Stomach (tissue), 19 donors: ENCODE measurements at places on chromosomes 1 and 21. TPM values are rescaled to one million over a fixed set of nuclear protein-coding genes. Genes with fewer than 3 reads are reported as not detected.

- H3K27me3 ChIP-seq = no peaks in the 10 kb centered on the region
- no peak overlapping the region for H3K4me3 ChIP-seq
- peaks cover 31% of the 10 kb centered on the region for H3K4me1 ChIP-seq
- peak overlapping the region; percentile 13 for H3K27ac ChIP-seq
These were observed 98.7 kb upstream of the TMPRSS2 start for GRCh38 chr21:41606706-41607105.

DNA sequence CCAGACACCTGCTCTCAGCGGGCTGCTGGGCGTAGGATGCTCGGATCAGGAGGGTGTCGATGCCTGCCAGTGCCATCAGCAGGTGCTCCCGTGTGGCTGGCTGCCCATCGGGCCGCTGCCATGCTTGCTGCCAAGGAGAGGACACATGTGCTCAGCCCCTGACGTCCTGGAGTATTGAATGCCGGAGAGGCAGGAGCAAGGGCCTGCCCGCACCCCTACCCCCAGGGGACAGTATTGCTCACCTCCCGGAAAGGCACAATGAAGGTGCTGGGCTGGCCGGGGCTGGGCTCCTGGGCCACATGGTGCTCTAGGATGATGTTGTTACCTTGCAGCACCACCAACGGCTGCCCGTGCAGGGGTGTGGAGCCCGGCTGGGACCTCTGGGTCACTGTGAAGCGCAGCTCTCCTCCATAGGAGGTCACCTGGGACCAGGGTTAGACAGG, 61.5 kb downstream of the HSPG2 start:
- H3K4me3 ChIP-seq = no peak overlapping the region
- no peaks in the 10 kb centered on the region for H3K27me3 ChIP-seq
- H3K27ac ChIP-seq = no peak overlapping the region
- DNase-seq = no peak

OR2T27 gene
- not detected for total RNA-seq

DNA sequence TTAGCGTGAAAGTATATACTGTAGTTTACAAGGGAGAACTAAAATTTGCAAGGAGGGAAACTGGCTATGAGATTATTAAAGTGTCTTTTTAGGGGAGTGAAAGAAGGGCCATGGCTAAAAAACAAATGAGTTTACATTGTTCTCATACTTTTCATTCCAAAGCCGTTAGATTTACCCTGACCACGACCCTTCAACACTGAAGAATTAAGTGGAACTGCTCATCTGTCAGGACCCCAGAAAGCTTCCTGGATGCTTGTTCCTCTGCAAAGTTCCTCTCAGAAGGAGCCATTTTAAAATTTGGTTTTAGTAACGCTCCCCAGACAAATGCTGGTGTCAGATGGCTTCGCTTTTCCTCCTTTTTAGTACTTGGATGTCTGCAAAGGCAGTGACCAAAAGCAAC, 82.7 kb upstream of the ZBTB18 start:
- H3K27ac ChIP-seq = no peak overlapping the region
- H3K4me3 ChIP-seq = no peak overlapping the region
- no peak for DNase-seq
- H3K4me1 ChIP-seq = no peaks in the 10 kb centered on the region
- no peaks in the 10 kb centered on the region for H3K36me3 ChIP-seq

OPRD1 gene
- total RNA-seq = not detected

RSPH1 gene
- 0.37 TPM for total RNA-seq
